ENCODE measurements at places on chromosomes 4 and X.

DNA sequence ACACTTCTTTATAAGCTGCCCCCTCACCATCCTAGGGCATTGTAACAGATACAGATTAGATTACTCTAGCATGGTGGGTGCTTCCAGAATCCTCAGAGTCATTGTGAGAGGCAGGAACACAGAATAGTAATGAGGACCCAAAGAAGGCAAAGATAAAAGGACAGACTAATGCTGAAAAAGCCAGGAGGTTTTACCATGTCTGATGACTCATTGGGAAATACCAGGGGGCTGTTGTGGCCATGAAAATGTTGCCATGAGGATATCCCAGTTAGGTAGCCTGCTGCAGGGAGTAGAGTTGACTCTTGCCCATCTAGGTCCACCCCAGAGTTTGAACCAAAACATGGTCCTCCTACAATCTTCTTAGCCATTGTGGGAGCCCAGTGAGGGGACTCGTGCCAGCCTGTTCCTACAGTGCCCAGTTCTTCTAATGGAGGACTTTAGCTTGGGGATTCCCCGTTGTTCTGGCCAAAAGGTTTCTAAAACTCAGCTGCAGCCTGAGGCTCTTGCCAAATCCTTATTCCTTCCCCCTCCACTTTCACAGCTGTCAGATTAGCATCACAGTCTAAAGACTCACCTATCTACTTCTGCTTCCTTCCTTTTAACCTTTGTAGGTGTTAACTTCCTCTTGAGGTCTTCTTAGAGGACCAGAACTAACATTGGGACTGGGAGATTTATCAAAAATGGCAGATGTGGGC lies 586.0 kb upstream of the AADAT start:
- no peak for DNase-seq

DNA sequence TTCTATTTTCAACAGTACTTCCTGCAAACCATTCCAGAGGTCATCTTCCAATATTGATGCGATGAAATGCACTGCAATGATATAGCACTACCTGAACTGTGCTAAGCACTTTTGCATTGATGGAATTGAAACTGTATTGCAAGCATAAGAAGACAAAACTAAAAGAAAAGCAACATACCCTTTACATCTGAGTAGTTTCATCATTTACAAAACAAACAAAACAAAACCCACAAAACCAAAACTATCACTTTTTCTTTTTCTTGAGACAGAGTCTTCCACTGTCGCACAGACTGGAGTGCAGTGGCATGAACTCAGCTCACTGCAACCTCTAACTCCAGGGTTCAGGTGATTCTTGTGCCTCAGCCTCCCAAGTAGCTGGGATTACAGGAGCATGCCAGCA lies 120.1 kb upstream of the NAP1L5 start:
- DNase-seq: no peak

GRCh38 chrX:124506066-124506465 lies 159.7 kb downstream of the SH2D1A start:
- DNase-seq: no peak

- no peak for DNase-seq
Measured at GRCh38 chr4:175509320-175509719, 302.7 kb downstream of the GPM6A start.

GRCh38 chrX:143633461-143634308 lies 2.2 kb downstream of the SLITRK4 start:
- DNase-seq: no peak

- DNase-seq: no peak
Measured at GRCh38 chrX:74579597-74580198, 34.7 kb downstream of the RLIM start.

DNA sequence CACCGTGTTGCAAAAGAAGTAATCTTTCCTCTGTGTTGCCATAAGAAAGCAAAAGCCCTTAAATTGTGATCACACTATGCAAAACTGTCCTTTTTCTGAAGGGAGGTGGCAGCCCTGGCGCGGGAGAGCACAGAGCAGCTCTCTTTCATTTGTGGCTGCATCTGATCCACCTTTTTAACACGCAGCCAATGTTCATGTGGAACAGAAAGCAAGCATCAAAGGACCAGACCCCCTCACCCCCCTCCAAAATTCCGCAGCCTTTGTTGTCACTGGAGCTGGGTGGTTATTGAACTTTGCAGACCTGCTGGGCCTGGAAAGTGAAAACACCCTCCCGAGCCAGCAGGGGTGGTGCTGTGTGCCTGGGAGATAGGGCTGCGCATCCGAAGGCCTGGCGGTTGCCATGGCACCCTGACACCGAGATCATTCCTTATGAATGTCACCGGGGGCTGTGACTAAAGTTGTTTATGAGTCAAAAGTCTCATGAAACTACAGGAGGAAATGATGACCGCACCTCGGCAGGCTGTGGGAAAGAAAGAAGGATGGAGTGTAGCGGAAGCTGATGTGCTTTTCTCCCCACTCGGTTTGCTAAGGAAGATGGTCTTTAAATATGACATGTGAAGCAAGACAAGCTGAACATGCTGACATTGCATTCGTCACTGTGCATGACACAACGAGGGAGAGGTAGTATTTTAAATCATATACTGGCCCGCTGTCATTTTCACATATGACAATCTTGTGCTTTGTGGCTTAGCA lies 367.4 kb downstream of the UNC5C start:
- DNase-seq: peak; percentile 5

Data from CD4-positive, alpha-beta T cell treated with Interleukin-21 for 1 hour (primary cell).